ENCODE measurements at places on chromosomes 2 and 18. TPM values are rescaled to one million over a fixed set of nuclear protein-coding genes. Genes with fewer than 3 reads are reported as not detected.

ATOH8 gene
- not detected for total RNA-seq

ACMSD gene
- not detected for total RNA-seq

DYNAP gene
- not detected for total RNA-seq

FSIP2 gene
- total RNA-seq: 0.05 TPM

GALM gene
- total RNA-seq: 29.9 TPM

CFAP65 gene
- total RNA-seq: not detected

TSPYL6 gene
- not detected for total RNA-seq

PTMA gene
- 1,522 TPM for total RNA-seq

SERPINB4 gene
- total RNA-seq: not detected

GALNT5 gene
- total RNA-seq: not detected

ITGB6 gene
- total RNA-seq: not detected

ZNF396 gene
- 1.3 TPM for total RNA-seq

HOXD12 gene
- total RNA-seq: not detected

SCN7A gene
- total RNA-seq: not detected

USP34 gene
- total RNA-seq: 90.3 TPM

KIAA2012 gene
- not detected for total RNA-seq

KLF7 gene
- 40.6 TPM for total RNA-seq

NYAP2 gene
- total RNA-seq: not detected

CNOT11 gene
- total RNA-seq: 61.2 TPM

ZEB2 gene
- 1.4 TPM for total RNA-seq

RGPD3 gene
- 0.13 TPM for total RNA-seq

ASB18 gene
- not detected for total RNA-seq

REG3A gene
- total RNA-seq: not detected

CYP27C1 gene
- not detected for total RNA-seq

FAM124B gene
- total RNA-seq: 0.55 TPM

SIX3 gene
- not detected for total RNA-seq

MEIS1 gene
- not detected for total RNA-seq

SERPINB11 gene
- total RNA-seq: not detected

HOXD9 gene
- total RNA-seq: not detected

RNF152 gene
- not detected for total RNA-seq

LBX2 gene
- total RNA-seq: not detected

RRM2 gene
- total RNA-seq: 332 TPM

NDUFB3 gene
- 118 TPM for total RNA-seq

NAT8 gene
- total RNA-seq: not detected

EFR3B gene
- not detected for total RNA-seq

DAPL1 gene
- not detected for total RNA-seq

FBXO15 gene
- 0.43 TPM for total RNA-seq

CMPK2 gene
- 18.7 TPM for total RNA-seq

DIS3L2 gene
- total RNA-seq: 37.8 TPM

POU3F3 gene
- total RNA-seq: not detected

FOXD4L1 gene
- 0.22 TPM for total RNA-seq

ALK gene
- total RNA-seq: not detected

B4GALT6 gene
- 1.3 TPM for total RNA-seq

MC5R gene
- not detected for total RNA-seq

PIK3C3 gene
- total RNA-seq: 60.8 TPM

IL18RAP gene
- total RNA-seq: 4.7 TPM
